Stimulated activated CD4-positive, alpha-beta T cell treated with anti-CD3 and anti-CD28 coated beads, Interleukin-15, amount 100 ng/mL, for 1 hour (primary cell): ENCODE measurements at places on chromosomes 2 and 18.

GRCh38 chr18:66328296-66328878 is 275.5 kb downstream of the CDH19 start:
- DNase-seq = no peak

DNA sequence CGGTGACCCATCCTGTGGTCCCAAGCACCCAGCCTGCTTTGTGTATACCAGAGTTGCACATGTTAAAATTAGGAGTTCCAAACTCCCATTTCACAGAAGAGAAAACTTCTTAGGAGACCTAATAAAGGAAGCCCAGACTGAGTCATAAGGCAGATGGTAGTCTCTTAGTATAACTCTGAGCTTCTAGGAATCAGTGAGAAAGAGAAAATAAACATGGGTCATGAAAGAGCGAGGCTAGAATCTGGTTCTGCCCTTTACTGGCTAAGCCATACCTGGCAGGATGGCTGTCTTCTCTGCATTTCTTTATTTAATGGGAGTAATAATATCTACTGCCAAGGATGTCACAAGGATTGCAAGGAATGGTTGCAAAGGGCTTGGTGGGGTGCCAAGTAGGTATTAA is 101.2 kb upstream of the TRIB2 start:
- no peak for DNase-seq

GRCh38 chr2:95303191-95303919 is 6.2 kb downstream of the KCNIP3 start:
- no peak for DNase-seq

- no peak for DNase-seq
These were observed 361.9 kb downstream of the TXNL1 start for GRCh38 chr18:56276466-56276865.

DNA sequence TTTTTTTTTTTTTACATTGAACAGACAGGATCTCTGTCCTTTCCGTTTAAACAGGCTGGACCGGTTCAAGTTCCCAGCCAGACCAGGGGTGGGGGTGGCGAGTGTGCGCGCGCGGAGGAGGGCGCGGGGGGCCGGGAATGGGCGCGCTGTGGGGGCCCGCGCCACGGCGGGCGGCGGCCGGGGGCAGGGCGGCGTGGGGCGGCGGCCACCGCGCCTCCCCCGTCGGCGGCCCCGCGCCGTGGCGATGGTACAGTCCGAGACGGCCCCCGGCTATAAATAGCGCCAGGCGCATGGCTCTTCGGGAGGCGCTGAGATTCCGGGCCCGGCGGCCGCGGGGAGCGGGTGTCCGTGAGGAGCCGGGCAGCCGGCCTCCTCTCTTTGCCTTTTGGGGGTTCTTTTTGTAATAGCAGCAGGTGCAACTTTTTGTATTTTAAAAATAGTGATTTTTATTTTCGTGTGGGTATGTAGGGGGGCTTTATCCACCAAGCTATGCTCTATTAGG is 430 bp upstream of the CELF4 start:
- no peak for DNase-seq

GRCh38 chr2:3780477-3781402 is 77.4 kb downstream of the DCDC2C start:
- peak; percentile 30 for DNase-seq

DNA sequence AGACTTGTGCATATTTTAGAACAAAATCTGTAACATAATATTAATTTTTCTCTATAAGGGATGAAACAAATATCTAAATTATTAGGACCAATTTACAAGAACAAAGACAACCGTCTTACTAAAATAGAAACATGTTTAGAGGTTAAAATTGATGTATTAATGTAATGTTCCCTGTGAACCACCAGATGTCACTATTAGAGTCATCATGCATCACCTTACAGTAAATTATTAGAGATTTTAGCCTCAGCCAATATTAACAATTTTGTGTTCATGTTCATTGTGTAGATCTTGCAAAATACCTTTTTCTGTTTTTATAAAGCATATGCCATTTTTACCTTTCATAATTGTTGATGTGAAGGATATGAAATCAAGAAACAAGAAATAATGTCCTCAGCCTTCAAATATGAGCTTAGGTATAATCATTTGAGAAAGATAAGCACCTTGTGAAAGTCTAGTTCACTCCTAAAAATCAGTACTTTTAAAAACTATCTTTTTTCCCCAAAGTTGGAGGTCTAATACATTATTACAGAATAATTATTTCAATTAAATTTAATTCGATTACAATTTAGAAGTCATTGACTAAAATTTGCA is 344.3 kb upstream of the KCNH7 start:
- DNase-seq = no peak

- no peak for DNase-seq
These were observed 38.6 kb upstream of the ASAP2 start for GRCh38 chr2:9167718-9168657.

DNA sequence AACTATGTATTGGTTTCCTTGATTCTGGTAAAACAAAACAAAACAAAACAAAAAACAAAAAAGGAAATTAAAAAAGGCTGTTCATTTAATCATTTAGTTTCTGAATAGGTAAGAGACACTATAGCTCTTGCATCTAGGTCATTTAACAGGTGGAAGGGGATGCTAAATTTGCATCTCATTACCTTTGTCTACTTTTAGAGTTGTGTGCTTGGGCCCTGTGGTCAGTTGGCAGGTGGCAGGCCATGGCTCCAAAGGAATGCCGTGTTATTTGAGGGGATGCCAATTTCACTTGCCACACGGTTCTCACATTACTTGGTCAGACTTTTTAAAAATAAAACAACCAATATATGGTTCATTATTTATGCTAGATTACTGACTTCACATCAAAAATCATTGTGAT is 9.2 kb downstream of the GALNT13 start:
- DNase-seq = no peak

DNA sequence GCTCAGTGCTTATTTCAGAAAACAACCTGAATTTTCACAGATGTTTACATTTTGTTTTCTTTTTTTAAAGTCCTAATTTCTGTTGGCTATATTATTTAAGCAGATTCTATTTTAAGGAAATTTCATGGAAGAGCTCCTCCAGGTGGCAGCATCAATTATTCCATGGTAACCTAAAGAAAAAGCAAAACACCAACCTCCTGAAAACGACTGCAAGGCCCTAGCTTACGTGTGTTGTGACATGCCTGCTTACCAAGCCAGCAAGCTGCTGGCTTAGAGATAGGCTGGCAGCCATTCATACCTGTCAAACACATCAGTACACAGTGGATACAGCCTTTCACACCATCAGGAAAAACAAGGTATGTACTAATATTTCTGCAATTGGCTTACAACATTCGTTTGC is 64.9 kb downstream of the LPIN2 start:
- DNase-seq = no peak

GRCh38 chr2:86744152-86744551 is 24.1 kb downstream of the RMND5A start:
- no peak for DNase-seq

DNA sequence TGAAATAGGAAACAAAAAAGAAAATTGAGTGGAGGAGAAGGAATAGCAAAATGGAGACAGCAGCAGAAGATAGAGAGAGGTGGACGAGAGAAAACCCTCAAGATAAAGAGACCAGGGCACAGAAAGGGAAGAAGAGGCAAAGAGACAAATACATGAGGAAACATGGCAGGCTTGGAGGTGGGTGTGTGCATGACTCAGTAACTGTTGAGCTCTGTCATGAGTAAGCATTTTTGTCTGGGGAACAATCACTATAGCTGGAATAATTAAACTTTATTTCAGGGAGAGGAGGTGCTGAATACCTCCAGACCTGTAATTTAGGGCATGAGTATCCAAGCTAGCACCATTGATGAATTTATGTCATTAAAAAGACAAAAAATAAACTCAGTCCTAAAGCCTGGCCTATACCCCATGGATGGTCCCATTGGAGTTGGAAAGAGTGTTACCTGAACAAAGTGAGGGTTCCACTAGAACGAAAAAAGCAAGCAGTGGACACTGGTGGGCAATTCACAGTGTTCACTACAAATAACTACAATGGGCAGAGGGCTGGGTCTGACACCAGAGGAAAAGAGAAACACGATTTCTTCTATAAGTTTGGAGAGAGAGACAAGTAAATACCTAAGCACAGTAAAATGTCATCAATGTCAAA is 145.5 kb downstream of the ADCYAP1 start:
- DNase-seq = no peak

DNA sequence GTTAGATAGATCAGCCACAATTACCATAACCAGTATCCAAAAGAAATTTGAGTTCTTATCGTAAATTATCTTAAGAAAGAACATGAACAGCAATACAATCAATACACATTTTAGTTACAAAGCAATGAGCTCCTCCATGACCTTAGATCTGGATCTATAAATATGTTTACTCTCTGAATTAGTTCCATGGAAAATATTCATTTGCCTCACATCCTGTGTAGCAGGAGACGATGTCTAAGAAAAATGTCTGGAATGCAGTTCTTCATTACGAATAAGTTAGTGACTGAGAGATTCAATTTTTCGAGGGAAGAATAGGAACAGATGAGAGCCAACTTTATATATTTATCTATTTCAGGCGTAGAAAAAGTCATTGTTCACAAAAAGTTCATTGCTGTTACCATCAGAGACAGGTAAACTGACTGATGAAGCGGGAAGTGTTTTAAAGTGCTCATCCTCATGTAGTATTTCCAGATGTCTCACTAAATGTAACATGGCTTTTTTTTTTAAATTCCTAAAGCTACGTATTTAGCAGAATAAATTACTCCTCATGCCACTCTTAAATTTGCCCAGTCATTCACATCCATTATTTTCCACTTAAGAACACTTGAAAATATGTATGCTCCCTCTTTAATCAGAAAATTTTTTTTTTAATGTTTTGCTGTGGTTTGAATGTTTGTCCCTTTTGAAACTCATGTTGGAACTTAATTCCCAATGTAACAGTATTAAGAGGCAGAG is 106.5 kb upstream of the SCN1A start:
- DNase-seq = no peak

DNA sequence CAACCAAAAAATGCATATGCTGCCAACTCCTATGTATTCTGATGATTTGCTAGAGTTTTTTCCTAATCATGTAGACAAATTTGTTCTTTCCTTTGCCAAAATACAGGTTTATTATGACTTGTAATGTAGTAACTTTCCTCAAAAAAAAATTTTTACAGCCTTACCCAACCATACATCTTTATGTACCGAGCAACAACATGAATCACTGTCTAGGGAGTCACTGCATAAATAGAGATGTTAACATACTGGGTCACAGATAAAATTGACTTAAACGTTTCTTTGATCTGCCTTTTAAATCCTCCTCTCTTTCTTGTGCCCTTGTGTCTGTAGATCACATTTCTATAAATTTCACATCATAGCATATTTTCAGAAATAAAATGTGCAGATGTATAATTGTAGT is 143.6 kb downstream of the MBD2 start:
- DNase-seq = no peak

DNA sequence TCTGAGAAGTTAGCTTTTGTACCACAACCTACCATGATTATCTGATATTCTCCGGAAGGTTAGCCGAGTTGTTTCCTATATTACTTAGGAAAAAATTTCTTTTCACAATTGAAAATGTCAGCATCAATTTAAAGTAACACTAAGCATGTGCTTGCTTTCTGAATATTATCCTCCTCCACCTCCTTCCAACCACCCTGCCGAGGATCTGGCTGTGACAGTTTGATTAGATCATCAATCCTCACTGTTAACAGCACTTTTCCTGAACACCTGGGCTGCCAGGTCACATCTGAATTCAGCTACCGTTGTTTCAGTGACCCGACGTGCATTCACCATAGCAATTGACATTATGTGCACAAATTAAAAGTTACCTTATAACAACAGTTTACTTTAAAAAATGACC is 207.0 kb downstream of the ZNF407 start:
- no peak for DNase-seq

DNA sequence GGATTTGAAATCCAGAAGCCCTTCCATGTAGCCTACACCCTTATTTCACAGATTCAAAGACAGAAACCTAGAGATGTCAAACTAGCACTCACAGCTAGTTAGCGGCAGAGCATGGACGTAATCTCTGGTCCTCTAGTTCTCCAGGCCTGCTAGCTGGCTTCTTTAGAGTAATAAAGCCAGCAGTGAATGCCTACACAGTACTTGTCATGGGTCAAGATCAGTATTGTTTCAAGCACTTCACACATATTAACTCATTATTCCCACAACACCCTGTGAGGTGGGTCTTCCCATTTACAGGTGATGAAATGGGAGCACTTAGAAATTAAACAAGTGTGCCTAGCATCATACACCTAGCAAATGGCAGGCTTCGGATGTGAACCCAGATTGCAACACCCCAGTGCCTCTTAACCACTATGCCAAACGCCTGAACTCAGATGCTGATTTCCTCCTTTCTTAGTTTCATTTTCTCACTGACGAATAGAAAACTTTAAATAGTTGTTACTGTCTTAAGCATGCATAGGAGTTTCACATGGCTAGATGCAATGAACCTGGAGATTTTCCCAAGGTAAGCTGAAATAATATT is 14.5 kb upstream of the ZBTB14 start:
- DNase-seq = no peak

- DNase-seq = no peak
These were observed 71.7 kb downstream of the POLR1A start for GRCh38 chr2:86033751-86034692.

GRCh38 chr18:49368876-49369440 is 91.5 kb downstream of the DYM start:
- no peak for DNase-seq

DNA sequence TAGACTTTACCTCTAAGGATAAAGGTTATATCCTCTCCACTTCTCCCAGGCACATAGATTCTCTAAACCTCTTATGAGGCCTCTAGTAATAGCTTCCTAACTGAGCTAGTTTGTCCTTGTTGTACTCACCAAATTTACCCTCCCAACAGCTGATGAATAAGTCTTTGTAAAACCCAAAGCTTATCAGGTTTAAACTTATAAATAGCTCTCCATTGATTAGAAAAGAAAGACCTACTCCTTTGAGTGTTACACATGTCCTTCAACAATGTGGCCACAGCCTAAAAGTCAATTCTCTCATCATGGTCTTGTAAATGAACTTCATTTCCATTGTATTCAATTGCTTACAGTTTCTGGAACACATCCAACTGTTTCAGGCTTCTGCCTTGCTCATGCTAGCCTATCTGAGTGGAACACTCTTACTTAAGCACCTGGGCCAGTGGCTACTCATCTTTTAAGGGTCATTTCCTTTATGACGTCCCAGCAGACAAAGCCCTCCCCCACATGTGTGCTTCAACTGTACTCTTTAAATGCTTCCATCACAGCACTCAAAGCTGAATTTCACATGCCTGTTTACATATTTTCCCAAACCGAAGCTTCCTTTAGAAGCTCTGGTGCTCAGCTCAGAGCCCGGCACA is 131.6 kb downstream of the CDH2 start:
- no peak for DNase-seq

- no peak for DNase-seq
These were observed 70.5 kb upstream of the DLX2 start for GRCh38 chr2:172173174-172173706.
